ENCODE measurements at places on chromosomes 4 and X.

DNA sequence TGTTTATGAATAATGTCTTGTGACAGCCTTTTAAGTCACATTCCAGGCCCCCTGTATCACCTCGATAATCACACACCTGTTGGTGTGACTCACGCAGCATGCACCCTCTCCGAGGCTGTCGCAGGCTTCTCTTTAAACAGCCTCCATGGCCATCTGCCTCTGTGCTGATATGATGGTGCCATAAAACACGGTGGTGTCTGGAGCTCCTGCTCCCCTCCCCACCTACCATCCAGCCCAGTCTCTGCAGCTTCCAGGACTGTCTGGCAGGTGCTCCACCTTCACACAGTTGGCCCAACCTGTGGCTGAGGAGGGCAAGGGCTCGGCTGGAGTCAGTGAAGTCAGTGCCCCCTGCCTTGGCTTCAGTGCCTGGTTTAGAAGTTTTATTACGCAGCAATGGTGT is 173.8 kb upstream of the RPL34 start:
- no peaks in the 10 kb centered on the region for H3K36me3 ChIP-seq
- no peak overlapping the region for H3K4me3 ChIP-seq
- DNase-seq = no peak
- H3K4me1 ChIP-seq = no peaks in the 10 kb centered on the region

DNA sequence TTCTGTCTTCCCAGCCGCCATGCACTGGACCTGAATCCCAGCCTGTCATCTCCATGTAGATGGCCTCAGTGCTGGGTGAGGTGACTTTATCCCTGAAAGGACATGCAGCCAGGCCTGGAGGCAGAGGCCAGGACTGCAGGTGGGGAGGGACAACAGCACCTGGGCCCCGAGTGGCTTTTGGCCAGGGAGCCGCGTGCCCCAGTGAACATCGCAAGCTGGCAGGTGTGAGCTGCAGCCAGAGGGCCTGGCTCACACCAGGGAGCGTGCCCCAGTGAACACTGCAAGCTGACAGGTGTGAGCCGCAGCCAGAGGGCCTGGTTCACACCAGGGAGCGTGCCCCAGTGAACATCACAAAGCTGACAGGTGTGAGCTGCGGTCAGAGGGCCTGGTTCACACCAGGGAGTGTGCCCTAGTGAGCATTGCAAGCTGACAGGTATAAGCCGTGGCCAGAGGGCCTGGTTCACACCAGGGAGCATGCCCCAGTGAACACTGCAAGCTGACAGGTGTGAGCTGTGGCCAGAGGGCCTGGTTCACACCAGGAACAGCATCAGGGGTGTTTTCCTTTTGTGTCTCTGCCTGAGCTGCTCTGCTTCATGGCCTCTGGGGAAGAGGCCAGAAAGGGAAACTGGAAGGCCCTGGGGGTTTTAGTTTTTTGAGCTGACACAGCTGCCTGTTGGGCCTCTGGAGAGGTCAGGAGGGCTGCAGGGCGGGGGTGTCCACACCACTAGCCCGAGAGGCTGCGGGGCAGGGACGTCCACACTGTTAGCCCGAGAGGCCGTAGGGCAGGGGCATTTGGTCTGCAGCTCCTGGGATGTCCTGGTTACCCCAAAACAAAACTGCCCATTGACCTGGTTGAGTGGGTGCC is 22.7 kb upstream of the PSAPL1 start:
- no peaks in the 10 kb centered on the region for H3K36me3 ChIP-seq
- peaks cover 17% of the 10 kb centered on the region for H3K27me3 ChIP-seq
- no peak overlapping the region for H3K4me3 ChIP-seq
- no peak for DNase-seq
- H3K4me1 ChIP-seq = peaks cover 4% of the 10 kb centered on the region

GRCh38 chr4:45317276-45317675 is 590.9 kb upstream of the GNPDA2 start:
- peak overlapping the region; percentile 58 for H3K27ac ChIP-seq
- no peak for DNase-seq
- no peaks in the 10 kb centered on the region for H3K36me3 ChIP-seq
- H3K27me3 ChIP-seq = no peaks in the 10 kb centered on the region
- H3K4me3 ChIP-seq = no peak overlapping the region

DNA sequence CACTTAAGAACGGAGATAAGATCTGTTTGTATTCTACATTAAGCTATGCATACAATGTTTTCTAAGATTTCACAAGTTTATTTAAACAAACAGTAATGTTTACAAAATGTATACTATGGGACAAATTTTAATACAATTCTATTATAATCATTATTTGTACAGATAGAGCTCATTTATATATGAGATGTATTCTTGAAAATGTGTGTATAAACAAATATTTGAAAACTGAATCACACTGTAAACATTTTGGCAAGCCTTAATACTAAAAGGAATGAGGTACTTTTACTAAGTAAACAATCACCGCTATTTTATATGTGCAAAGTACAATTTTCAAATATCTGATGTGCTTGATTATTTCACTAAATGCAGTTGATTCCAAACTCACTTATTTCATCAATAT is 119.2 kb upstream of the MAB21L2 start:
- no peaks in the 10 kb centered on the region for H3K36me3 ChIP-seq
- no peak overlapping the region for H3K4me3 ChIP-seq
- DNase-seq = no peak
- no peak overlapping the region for H3K27ac ChIP-seq
- H3K4me1 ChIP-seq = no peaks in the 10 kb centered on the region
- H3K27me3 ChIP-seq = no peaks in the 10 kb centered on the region

DNA sequence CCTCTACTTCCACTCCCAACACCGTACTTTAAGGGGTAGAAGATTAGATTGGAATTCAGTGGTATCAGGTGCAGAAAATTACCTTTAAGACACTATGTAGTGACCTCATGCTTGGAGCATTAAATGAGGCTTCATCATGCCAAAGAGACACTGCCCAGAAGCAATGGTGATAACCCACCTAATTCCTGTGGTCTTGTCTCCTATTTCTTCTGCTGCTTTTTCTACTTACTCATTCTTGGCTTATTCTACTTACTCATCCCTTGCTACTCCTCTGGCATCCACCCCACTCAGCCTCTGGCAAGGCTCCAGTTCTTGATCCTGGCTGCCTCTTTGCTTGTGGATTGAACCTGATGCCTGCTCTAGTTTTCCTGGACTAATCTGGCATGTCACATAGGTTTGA is 62.3 kb upstream of the ADAMTS3 start:
- DNase-seq = peak; percentile 19
- no peaks in the 10 kb centered on the region for H3K27me3 ChIP-seq
- no peaks in the 10 kb centered on the region for H3K36me3 ChIP-seq
- H3K27ac ChIP-seq = no peak overlapping the region
- no peaks in the 10 kb centered on the region for H3K4me1 ChIP-seq
- H3K4me3 ChIP-seq = no peak overlapping the region

- H3K4me3 ChIP-seq = no peak overlapping the region
- H3K27ac ChIP-seq = no peak overlapping the region
- H3K27me3 ChIP-seq = no peaks in the 10 kb centered on the region
- no peaks in the 10 kb centered on the region for H3K36me3 ChIP-seq
- no peak for DNase-seq
- H3K4me1 ChIP-seq = no peaks in the 10 kb centered on the region
Measured at GRCh38 chr4:24720436-24720835, 74.9 kb upstream of the SOD3 start.

All from left ventricle myocardium inferior (tissue), 1 donor.